ENCODE measurements at places on chromosomes 2 and 18.
A peak's percentile ranks its signal among the peaks of the same experiment; 100 is the strongest.

GRCh38 chr2:121356058-121356640 is 71.1 kb upstream of the TFCP2L1 start:
- no peak overlapping the region for H3K4me3 ChIP-seq
- no peak overlapping the region for H3K27ac ChIP-seq
- no peaks in the 10 kb centered on the region for H3K27me3 ChIP-seq
- peak; percentile 75 for DNase-seq
- H3K4me1 ChIP-seq: peaks cover 1% of the 10 kb centered on the region
- H3K36me3 ChIP-seq: peaks cover 35% of the 10 kb centered on the region

GRCh38 chr2:164881524-164881923 is 39.9 kb upstream of the COBLL1 start:
- no peak overlapping the region for H3K4me3 ChIP-seq
- no peaks in the 10 kb centered on the region for H3K4me1 ChIP-seq
- no peaks in the 10 kb centered on the region for H3K36me3 ChIP-seq

GRCh38 chr2:128531856-128532255 is 213.2 kb upstream of the HS6ST1 start:
- DNase-seq: no peak
- H3K4me1 ChIP-seq: peaks cover 9% of the 10 kb centered on the region
- no peak overlapping the region for H3K4me3 ChIP-seq
- no peaks in the 10 kb centered on the region for H3K36me3 ChIP-seq
- H3K27ac ChIP-seq: no peak overlapping the region

GRCh38 chr18:62372156-62372555 is 47.0 kb downstream of the TNFRSF11A start:
- peaks cover 33% of the 10 kb centered on the region for H3K36me3 ChIP-seq
- H3K27ac ChIP-seq: no peak overlapping the region
- H3K4me3 ChIP-seq: no peak overlapping the region

- H3K27me3 ChIP-seq: peaks cover 5% of the 10 kb centered on the region
- no peak for DNase-seq
- no peak overlapping the region for H3K4me3 ChIP-seq
- H3K27ac ChIP-seq: no peak overlapping the region
- H3K36me3 ChIP-seq: no peaks in the 10 kb centered on the region
Observed at GRCh38 chr18:9796935-9797549, 88.7 kb upstream of the TXNDC2 start.

GRCh38 chr2:46811379-46812310 is 104.0 kb downstream of the MCFD2 start:
- H3K27me3 ChIP-seq: peaks cover 25% of the 10 kb centered on the region
- no peaks in the 10 kb centered on the region for H3K36me3 ChIP-seq
- H3K4me1 ChIP-seq: no peaks in the 10 kb centered on the region
- no peak overlapping the region for H3K27ac ChIP-seq
- H3K4me3 ChIP-seq: no peak overlapping the region
- no peak for DNase-seq

GRCh38 chr2:150750720-150751119 is 263.3 kb upstream of the RND3 start:
- H3K27me3 ChIP-seq: no peaks in the 10 kb centered on the region
- no peaks in the 10 kb centered on the region for H3K4me1 ChIP-seq
- no peak overlapping the region for H3K27ac ChIP-seq
- no peaks in the 10 kb centered on the region for H3K36me3 ChIP-seq
- no peak for DNase-seq

DNA sequence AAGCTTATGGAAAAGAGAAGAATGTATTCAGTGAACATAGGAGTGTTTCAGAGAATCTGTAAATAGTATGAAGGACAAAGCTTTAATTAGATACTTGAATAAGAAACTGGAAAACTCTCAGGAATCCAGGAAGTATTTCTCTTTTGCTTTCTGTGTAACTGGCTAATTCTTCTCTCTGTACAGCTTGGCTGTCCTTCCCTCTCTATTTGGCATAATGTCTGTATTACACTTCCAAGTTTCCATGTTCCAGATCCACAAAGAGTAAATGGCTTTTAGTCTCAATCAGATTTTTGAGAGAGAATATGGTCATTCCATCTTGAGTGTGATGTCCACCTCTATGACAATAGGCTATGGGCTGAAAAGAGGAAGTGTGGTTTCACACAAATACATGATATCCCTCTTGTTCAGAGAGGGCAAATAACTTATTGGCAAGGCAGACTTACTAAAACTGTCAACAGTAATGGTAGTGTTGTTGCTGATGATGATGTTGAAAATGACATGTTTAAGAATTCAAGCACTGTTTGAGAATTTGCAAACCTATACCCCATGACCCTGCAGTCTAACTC is 129.2 kb upstream of the ERBB4 start:
- H3K4me1 ChIP-seq: no peaks in the 10 kb centered on the region
- no peak for DNase-seq
- no peaks in the 10 kb centered on the region for H3K27me3 ChIP-seq
- H3K27ac ChIP-seq: no peak overlapping the region

- H3K27me3 ChIP-seq: peaks cover 80% of the 10 kb centered on the region
- no peak overlapping the region for H3K4me3 ChIP-seq
- no peak for DNase-seq
Observed at GRCh38 chr2:113274432-113274831, 4.3 kb downstream of the PAX8 start.

GRCh38 chr2:42957861-42958301 is 165.5 kb upstream of the HAAO start:
- peaks cover 4% of the 10 kb centered on the region for H3K4me1 ChIP-seq
- H3K27ac ChIP-seq: no peak overlapping the region
- H3K27me3 ChIP-seq: peaks cover 25% of the 10 kb centered on the region
- H3K4me3 ChIP-seq: no peak overlapping the region

- H3K4me1 ChIP-seq: peaks cover 16% of the 10 kb centered on the region
- no peaks in the 10 kb centered on the region for H3K36me3 ChIP-seq
- H3K27me3 ChIP-seq: no peaks in the 10 kb centered on the region
- no peak overlapping the region for H3K27ac ChIP-seq
Observed at GRCh38 chr2:232229911-232230310, 148.6 kb upstream of the ALPP start.

- H3K4me3 ChIP-seq: no peak overlapping the region
- H3K27ac ChIP-seq: no peak overlapping the region
- H3K36me3 ChIP-seq: no peaks in the 10 kb centered on the region
- no peak for DNase-seq
- H3K27me3 ChIP-seq: peaks cover 44% of the 10 kb centered on the region
Observed at GRCh38 chr2:98175811-98176210, 88.8 kb downstream of the VWA3B start.

- peak overlapping the region; percentile 53 for H3K27ac ChIP-seq
- H3K27me3 ChIP-seq: no peaks in the 10 kb centered on the region
- H3K4me1 ChIP-seq: no peaks in the 10 kb centered on the region
- no peak for DNase-seq
- H3K4me3 ChIP-seq: no peak overlapping the region
Observed at GRCh38 chr2:235460548-235461047, 33.2 kb upstream of the AGAP1 start.

- no peak overlapping the region for H3K27ac ChIP-seq
- H3K4me3 ChIP-seq: no peak overlapping the region
- H3K4me1 ChIP-seq: no peaks in the 10 kb centered on the region
- no peaks in the 10 kb centered on the region for H3K27me3 ChIP-seq
- no peaks in the 10 kb centered on the region for H3K36me3 ChIP-seq
Observed at GRCh38 chr2:150689590-150689989, 202.1 kb upstream of the RND3 start.

GRCh38 chr2:143284087-143284675 is 155.0 kb downstream of the ARHGAP15 start:
- no peaks in the 10 kb centered on the region for H3K27me3 ChIP-seq
- H3K4me3 ChIP-seq: no peak overlapping the region
- DNase-seq: peak; percentile 75
- H3K4me1 ChIP-seq: peaks cover 13% of the 10 kb centered on the region
- H3K27ac ChIP-seq: no peak overlapping the region
- H3K36me3 ChIP-seq: peaks cover 8% of the 10 kb centered on the region

DNA sequence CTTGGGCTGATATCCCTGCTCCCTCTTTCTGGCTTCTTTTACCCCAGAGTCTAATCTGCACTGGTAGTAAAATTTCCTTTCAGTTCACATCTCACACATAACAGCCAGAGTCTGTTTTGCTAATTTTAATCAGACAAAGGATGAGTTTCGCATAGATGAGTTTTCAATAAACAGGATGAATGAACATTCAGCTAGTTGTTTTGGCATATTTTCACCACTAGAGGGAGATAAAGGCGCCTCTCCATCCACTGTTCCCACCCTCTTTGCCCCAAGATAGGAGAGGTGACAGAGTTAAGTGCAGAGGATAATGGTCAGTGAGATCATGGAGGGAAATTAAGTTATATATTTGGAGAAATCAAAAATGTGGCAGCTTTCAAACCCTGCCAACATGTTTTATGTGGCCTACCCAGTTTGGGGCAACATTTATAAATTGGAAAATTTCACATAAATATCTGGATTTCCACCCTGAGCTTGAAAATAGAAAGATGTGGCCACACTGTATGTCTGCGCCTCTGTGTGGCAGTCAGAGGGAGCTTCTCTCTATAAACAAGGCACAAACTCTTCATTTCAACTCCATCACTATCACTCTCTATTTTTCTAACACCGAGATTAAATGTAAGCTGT is 48.5 kb upstream of the DTNA start:
- H3K36me3 ChIP-seq: no peaks in the 10 kb centered on the region
- H3K4me3 ChIP-seq: no peak overlapping the region
- no peaks in the 10 kb centered on the region for H3K4me1 ChIP-seq

- H3K4me1 ChIP-seq: peaks cover 8% of the 10 kb centered on the region
- H3K27ac ChIP-seq: no peak overlapping the region
- peaks cover 12% of the 10 kb centered on the region for H3K27me3 ChIP-seq
Observed at GRCh38 chr2:33219850-33220275, 256.6 kb upstream of the RASGRP3 start.

DNA sequence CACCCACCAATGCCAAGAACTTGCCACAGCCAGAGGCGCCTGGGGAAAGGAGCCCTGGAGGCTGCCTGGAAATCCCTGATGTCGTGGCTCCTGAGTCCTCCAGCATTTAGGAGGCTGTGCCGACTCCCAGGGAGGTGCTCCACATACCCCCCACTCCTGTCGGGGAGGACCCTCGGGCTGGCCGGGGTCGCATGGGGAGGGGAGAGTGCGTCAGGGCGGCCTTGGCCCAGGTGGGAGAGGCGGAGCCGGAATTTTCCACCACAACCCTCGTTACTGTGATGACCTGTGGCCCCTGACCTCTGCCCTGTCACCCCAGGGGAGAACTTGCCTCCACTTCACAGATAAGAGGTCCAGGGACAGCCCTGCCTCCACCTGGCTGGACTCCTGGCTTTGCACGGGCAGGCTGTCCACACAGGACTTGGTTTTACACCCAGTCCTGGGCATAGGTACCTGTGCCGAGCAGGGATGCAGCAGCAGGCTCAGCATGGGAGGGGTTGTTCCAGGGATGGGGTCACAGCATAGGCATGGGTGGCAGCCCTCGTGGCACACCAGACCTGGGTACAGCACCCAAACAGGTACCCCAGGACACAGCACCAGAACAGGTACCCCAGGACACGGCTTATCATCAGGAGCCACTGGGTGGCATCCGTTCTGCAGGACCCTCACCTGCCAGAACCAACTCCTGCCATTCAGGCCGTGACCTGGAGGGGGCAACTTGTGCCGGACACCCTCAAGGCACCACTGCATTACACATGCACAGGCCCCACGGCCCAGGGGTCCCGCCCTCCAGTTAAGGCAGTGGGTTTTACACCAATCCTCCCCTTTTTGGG is 12.3 kb upstream of the AGXT start:
- no peaks in the 10 kb centered on the region for H3K4me1 ChIP-seq
- H3K27ac ChIP-seq: no peak overlapping the region
- H3K27me3 ChIP-seq: peaks cover under 1% of the 10 kb centered on the region

DNA sequence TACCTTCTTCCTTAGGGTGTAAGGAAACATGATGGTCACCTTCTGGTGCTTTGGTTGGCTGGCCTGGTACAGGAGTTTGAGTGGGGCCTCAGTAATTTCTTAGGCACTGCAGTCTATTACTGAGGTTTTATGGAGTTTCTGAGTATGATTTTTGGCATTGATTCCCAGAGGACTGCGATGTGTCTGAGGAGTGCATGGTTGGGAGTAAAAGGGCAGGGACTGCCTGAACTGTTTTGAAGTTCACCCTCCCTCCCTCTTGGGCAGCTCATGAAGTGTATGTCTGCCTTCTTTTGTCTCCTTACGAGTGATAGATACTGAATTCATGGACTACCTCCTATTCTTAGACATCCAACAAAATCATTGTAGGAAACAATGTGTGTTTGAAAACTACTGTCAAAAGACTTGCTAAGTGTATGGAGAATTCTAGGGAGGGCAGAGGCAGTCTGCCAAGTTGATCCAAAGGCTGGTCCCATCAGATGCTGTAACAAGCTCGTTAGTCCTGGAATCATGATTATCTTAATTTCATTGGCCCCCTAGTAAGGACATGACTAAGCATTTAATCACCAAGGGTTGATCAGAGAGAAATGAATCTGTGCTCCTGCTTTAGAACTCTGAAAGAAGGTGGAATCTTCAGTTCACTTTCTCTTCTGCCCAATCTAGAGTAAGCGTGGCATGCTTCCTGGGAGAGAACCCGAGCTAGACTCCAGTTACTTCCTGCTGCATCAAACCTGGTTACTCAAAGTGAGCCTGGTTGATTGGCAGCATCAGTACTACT is 26.5 kb downstream of the LYPD6B start:
- no peak overlapping the region for H3K4me3 ChIP-seq
- H3K27me3 ChIP-seq: peaks cover 14% of the 10 kb centered on the region
- no peak for DNase-seq
- H3K36me3 ChIP-seq: no peaks in the 10 kb centered on the region
- H3K4me1 ChIP-seq: peaks cover 12% of the 10 kb centered on the region

GRCh38 chr18:51522338-51522737 is 324.9 kb upstream of the MEX3C start:
- DNase-seq: no peak
- no peaks in the 10 kb centered on the region for H3K4me1 ChIP-seq
- H3K36me3 ChIP-seq: no peaks in the 10 kb centered on the region
- H3K27ac ChIP-seq: no peak overlapping the region

GRCh38 chr2:211867845-211868451 is 670.7 kb downstream of the ERBB4 start:
- H3K27me3 ChIP-seq: no peaks in the 10 kb centered on the region
- H3K36me3 ChIP-seq: no peaks in the 10 kb centered on the region
- H3K4me3 ChIP-seq: no peak overlapping the region
- no peak for DNase-seq
- H3K27ac ChIP-seq: no peak overlapping the region

DNA sequence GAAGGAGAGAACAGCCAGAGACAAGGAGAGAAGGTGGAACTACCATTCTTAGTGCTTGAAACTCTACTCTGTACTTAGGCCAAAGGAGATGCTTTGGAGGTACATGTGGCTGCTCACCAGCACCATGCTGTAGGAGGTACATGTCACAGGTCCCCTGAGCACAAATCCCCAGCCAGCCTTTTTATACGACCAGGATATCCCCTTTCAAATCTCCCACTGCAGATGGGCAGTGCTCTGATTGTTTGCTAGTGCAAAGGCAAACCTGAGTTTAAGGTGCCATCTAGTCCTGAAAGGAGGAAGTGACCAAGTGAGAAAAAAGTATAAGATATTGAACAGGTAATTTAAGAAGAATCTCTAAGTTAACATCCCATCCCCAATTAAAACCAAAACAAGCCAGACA is 17.1 kb upstream of the TTC21B start:
- H3K27me3 ChIP-seq: peaks cover 9% of the 10 kb centered on the region
- no peaks in the 10 kb centered on the region for H3K36me3 ChIP-seq
- DNase-seq: no peak

DNA sequence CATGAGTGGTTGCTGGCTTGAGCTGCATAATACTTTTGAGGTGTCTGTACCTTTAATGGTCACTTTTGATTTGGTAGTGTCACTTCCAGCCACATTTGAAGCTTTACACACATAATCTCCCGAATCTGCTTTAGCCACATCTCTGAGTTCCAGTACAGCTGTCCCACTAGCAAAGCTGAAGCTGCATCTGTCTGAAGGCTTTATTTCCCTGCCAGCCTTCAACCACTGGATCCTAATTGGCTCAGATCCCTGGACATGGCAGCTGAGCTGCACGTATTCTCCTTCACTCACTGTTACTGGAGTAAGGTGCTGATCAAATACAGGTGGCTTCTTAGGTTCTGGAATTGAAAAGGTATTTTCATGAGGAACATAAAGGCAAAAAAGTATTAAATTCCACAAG is 99.7 kb downstream of the TTN start:
- H3K27ac ChIP-seq: no peak overlapping the region
- H3K4me3 ChIP-seq: no peak overlapping the region
- no peaks in the 10 kb centered on the region for H3K36me3 ChIP-seq

Measured in activated CD4-positive, alpha-beta T cell treated with anti-CD3 and anti-CD28 coated beads, Interleukin-2, amount 10 ng/mL, durations not matched to agents 24 days and 14 days (primary cell).